Effector CD4-positive, alpha-beta T cell (primary cell): ENCODE measurements at places on chromosomes 5 and 9.
A peak's percentile ranks its signal among the peaks of the same experiment; 100 is the strongest.

DNA sequence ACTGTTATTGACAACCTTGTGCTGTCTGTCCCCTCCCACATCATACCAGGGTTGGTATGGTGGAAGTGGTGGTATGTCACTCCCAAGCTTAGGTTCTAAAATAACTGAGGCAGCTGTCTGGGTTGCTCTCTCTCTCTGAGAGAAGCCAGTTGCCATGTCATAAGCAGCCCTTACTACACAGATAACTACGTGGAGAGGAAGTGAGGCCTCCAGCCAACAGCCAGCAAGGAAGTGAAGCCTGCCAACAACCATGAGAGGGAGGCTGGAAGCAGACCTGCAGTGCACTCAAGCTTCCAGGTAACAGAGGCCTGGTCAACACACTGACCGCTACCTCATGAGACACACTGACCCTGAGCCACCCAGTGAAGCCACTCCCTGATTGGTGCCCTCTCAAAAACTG lies 18.6 kb downstream of the CTNNAL1 start:
- no peak for DNase-seq

DNA sequence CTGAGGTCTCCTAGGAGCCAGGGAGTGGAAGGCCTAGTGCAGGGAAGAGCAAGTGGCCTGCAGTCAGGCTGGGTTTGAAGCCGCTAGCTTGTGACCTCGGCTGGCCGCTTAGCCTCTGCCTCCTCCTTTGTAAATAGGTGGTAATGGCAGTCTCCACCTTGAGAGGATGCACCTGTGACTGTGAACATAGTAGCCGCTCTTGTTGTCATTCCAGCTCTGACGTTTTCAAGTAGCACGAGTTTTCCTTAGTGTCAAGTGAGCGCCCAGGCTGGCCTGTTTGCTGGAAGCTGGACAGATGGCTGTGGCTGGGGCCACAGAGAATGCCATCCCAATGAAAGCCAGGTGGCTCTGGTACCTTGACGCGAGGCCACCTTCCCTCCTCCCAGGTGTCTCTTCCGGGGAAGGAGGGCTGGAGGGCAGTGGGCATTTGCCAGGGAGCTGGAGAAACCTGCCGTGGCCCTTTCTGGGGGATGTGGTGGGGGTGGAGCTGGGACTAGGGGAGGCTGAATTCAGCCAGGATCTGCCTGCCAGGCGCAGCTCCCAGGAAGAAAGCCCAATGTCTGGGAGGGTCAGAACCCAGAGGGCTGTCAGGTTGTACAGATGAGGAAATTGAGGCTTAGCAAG lies 2.5 kb downstream of the ASS1 start:
- no peak for DNase-seq

- no peak for DNase-seq
These were observed 254 bp downstream of the STRBP start for GRCh38 chr9:123268199-123268464.

DNA sequence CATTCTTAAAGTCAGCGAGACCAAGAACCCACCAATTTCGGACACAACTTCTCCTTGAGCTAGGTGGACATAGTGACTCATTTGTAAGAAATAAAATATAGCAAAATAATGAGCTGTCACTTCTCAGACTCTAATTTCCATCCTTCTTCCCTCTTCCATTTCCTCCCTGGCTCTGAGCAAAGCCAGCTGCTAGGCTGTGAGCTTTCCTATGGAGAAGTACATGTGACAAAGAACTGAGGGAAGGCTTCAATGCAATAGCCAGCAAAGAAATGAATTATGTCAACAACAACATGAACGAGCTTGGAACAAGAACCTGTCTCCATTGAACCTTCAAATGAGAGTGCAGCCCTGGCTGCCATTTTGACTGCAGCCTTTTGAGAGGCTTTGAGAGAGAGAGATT lies 25.9 kb upstream of the SELENOP start:
- no peak for DNase-seq

DNA sequence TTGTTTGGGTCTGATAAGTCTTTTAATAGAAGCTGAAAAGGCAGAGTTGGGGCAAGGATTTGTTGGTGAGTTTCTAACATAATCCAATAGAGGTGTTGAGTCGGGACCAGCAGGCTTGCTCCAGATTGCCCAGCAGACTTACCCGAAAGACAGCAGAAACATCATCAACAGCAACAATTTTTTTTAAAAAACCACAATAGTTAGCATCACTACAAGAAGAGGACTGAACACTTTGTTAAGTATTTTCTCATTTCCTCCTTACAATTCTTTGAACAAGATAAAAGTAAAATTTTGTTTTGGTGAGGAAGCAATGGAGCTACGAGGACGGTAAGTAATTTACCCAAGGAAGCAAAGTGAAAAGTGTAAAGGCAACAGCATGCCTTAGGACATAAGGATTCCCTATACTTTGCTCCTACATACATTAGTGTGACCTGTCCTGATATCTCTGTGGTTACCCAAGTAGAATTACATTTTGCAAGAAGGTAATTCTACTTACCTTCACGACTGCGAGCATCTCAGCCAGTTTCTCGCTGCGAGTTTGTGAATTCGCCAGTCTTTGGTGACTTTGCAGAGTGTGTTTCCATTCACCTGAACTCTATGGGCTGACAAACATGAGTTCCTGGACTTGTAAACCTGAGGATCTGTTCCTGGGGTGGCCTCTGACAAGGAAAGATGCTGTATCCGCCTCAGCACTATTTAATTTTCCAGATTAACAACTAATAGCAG lies 13.2 kb downstream of the ITK start:
- peak; percentile 36 for DNase-seq

DNA sequence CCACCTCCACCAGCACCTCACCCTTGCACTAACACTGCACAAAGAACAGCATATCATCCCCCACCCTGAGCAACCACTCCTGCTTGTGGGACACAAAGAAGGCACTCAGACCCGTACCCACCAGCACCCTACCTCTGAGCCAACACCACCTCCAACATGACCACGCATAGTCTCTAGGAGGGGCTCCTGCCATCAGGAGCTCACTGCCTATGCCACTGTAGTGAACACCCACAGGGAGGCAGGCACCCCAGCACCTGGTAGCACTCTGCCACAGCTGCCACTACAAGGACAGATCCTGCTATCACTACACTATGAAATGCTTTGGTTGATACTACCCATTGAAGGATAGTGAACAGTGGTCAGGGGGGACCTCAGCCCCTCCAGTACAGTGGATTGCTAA lies 395.6 kb upstream of the GRAMD2B start:
- DNase-seq: no peak
